ENCODE measurements at places on chromosomes 1 and 21. TPM values are rescaled to one million over a fixed set of nuclear protein-coding genes. Genes with fewer than 3 reads are reported as not detected.

DNA sequence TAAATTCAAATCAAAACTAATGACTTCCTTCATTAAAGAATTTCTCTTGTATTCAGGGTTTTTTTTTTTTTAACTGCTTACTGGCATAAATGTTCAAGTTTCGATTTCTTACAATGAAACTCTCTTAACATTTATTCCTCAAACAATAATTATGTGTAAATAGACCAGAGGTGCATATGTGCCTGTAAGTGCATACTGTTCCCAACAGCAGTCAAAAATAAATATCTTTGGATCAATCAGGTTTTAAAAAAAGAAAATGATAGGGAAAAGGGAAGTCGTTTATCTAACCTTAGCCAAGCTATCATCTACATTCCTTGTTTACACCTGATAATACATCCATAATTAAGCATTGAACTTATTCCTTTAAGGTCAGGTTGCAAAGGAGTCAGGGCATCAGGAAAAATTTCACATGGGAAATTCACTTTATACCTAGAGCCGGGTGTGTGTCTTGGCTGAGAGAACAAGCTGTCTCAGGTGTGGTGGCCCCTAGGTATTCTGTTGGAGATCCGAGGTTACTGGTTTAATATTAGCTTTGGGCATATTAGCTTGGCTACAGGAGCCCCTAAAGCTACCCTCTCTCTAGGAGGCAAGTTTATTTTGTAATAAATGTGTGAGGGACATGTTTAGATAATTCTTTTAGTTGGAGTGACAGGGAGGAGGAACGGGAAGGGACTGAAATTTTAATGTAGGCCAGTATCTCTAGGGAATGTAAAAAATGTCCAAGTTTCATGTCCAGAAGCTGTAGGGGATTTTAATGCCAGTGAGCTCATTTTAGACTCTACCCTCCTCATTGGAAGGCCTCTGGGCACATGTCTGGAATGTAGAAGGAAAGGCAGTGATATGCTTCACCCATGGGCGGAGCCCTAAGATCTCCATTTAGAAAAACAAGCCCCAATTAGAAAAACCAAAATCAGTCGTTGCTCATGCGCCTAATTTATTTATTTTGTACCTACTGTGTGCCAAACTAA lies 327.9 kb upstream of the PROX1 start:
- peak; percentile 29 for DNase-seq

Gene LCE3E
- not detected for total RNA-seq

Gene S100A12
- 33.1 TPM for total RNA-seq

- DNase-seq = no peak
These were observed 29.6 kb downstream of the CXADR start for GRCh38 chr21:17542371-17543011.

DNA sequence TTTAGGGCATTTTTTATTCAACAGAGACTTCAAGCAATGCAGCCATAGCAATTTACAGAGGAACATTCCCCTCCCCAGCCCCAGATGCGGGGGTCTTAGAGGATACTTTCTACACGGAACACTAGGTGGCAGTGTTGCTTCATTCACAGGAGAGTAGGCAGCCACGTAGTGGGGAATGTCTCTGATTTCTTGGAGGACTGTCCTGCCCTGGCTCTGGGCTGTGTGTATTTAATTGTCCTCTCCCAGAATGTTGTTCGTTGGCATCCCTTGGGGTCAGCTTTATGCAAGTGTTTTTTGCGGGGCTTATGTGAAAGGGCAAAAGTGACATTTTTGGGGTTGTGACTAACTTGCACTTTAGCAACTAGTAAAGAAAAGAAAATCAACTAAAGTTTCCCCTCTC lies 96.9 kb downstream of the PAPPA2 start:
- no peak for DNase-seq
